ENCODE measurements at places on chromosomes 13 and 19. TPM values are rescaled to one million over a fixed set of nuclear protein-coding genes. Genes with fewer than 3 reads are reported as not detected.

GRCh38 chr13:90105849-90106496, 1241.5 kb upstream of the MIR17HG start:
- no peak for DNase-seq
- H3K36me3 ChIP-seq = no peaks in the 10 kb centered on the region
- H3K4me3 ChIP-seq = no peak overlapping the region
- H3K27me3 ChIP-seq = no peaks in the 10 kb centered on the region
- no peak overlapping the region for H3K27ac ChIP-seq

GRCh38 chr13:75485286-75486062, 3.5 kb upstream of the TBC1D4 start:
- peaks cover 9% of the 10 kb centered on the region for H3K4me1 ChIP-seq
- H3K27me3 ChIP-seq = no peaks in the 10 kb centered on the region
- DNase-seq = no peak
- no peak overlapping the region for H3K27ac ChIP-seq
- H3K36me3 ChIP-seq = no peaks in the 10 kb centered on the region
- H3K4me3 ChIP-seq = no peak overlapping the region

DNA sequence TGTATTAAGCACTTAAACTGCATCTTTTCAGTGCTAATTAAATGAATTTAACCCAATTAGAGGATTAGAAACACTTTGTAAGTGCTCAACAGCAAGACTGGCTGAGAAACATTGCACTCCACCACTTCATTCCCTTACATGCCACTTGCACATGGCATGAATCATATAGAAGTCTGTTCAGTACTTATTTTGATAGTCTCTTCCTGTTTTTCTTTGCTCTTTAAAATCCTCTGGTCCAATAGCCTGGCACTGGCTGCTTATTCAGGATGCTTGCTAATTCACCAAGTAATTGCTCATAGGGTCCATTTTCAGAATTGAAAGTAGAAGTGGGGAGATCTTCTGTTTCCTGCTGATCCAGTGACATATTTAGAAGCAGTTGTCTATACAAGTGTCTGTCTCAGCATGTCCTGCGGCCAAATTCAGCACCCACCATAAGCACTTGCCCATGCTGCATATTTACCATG, 900.1 kb downstream of the PCDH9 start:
- peaks cover 13% of the 10 kb centered on the region for H3K4me1 ChIP-seq
- H3K36me3 ChIP-seq = no peaks in the 10 kb centered on the region
- H3K27me3 ChIP-seq = no peaks in the 10 kb centered on the region
- no peak overlapping the region for H3K4me3 ChIP-seq

- no peak for DNase-seq
- no peaks in the 10 kb centered on the region for H3K27me3 ChIP-seq
- no peak overlapping the region for H3K4me3 ChIP-seq
- H3K4me1 ChIP-seq = peaks cover 52% of the 10 kb centered on the region
These were observed 5.8 kb downstream of the MISP3 start for GRCh38 chr19:14078411-14078810.

DNA sequence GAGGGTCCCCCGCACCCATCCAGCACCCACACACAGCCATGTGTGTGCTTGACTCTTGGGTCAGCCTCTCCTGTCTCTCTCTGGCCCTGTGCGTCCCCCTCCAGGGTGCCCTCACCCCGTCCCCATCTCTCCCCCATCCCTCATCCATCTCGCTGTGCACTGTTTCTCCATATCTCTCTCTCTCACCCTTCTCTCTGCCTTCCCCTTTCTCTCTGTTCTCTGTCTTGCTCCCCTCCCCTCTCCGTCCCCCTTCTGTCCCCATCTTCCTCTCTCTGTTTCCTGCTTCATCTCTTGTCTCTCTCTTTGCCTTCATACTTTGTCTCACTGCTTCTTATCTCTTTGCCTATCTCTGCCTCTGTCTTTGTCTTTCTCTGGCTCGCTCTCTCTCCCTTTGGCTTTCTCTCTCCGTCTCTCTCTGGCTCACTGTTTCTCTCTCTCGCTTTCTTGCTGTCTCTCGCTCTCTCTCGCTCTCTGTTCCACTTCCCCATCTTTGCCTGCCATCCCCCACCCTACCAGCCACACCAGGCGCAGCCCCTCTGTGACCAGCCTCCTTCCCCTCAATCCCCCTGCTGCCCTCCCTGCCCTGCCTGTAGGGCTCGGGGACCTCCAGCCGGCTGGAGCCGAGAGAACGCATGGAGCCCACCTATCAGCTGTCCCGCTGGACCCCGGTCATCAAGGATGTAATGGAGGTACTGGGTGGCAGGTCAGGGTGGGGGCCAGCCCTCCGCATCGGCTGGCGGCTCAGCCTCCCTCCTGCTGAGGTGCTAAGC, 8.9 kb downstream of the STXBP2 start:
- no peaks in the 10 kb centered on the region for H3K36me3 ChIP-seq
- H3K4me1 ChIP-seq = peaks cover 17% of the 10 kb centered on the region
- H3K27ac ChIP-seq = no peak overlapping the region
- H3K27me3 ChIP-seq = no peaks in the 10 kb centered on the region
- H3K4me3 ChIP-seq = no peak overlapping the region

GRCh38 chr13:73520566-73521289, 461.9 kb downstream of the KLF5 start:
- H3K27ac ChIP-seq = no peak overlapping the region
- H3K27me3 ChIP-seq = no peaks in the 10 kb centered on the region
- H3K4me1 ChIP-seq = no peaks in the 10 kb centered on the region
- no peak overlapping the region for H3K4me3 ChIP-seq
- H3K36me3 ChIP-seq = no peaks in the 10 kb centered on the region

GRCh38 chr13:71213252-71213821, 653.7 kb downstream of the DACH1 start:
- no peaks in the 10 kb centered on the region for H3K27me3 ChIP-seq
- H3K27ac ChIP-seq = no peak overlapping the region
- no peak for DNase-seq
- no peaks in the 10 kb centered on the region for H3K4me1 ChIP-seq

DNA sequence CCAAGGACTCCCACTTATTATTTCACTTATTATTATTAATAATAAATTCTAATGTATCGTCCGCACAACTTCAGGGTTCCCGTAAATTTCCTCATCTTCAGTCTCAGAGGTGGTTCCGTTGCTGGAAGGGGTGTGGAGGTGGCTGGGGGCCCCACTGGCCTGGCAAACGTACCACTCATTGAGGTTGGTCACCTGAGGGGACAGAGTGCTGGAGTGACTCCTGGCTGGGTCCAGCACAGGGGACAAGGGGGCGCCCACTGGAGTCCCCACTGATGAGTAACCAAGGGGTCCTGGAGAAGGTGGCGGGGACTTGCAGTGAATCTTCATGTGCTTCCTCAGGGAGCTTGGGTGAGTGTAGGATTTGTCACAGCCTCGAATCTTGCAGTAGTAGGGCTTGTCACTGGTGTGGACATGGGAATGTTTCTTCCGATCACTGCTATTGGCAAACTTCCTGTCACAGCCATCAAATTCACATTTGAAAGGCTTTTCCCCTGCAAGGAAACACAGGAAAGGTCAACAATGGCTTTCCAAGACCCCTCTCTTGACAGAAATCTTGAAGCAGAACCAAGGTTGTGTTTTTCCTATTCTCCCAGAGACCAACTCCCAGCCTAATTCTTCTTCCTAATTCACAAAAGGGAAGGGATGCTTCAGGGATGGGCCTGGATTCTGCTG, 6.1 kb downstream of the ZIC5 start:
- peaks cover 25% of the 10 kb centered on the region for H3K4me1 ChIP-seq
- no peak overlapping the region for H3K27ac ChIP-seq
- H3K4me3 ChIP-seq = no peak overlapping the region
- no peak for DNase-seq

- DNase-seq = no peak
- H3K4me3 ChIP-seq = no peak overlapping the region
- no peak overlapping the region for H3K27ac ChIP-seq
These were observed 132.5 kb upstream of the ZNF91 start for GRCh38 chr19:23527797-23528196.

- H3K27me3 ChIP-seq = no peaks in the 10 kb centered on the region
- DNase-seq = peak; percentile 31
- peaks cover 4% of the 10 kb centered on the region for H3K36me3 ChIP-seq
- H3K4me3 ChIP-seq = no peak overlapping the region
These were observed 15.2 kb upstream of the STRN4 start for GRCh38 chr19:46761418-46761831.

DNA sequence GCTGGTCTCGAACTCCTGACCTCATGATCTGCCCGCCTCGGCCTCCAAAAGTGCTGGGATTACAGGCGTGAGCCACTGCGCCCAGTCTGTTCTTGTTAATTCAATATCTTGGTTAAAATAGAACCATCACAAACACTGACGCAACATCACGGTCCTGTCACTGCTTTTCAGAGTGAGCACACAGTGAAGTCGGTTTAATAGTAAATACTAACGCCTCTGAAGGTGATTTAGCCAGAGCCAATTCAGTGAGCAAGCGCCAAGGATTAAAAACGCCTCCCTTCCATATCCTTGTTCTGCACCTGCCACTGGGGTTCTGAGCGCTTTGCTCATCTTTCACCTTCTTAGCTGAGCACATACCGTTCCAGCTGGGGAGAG, 30.3 kb downstream of the LAMP1 start:
- H3K4me1 ChIP-seq = no peaks in the 10 kb centered on the region
- peaks cover 38% of the 10 kb centered on the region for H3K36me3 ChIP-seq
- H3K27me3 ChIP-seq = no peaks in the 10 kb centered on the region
- no peak overlapping the region for H3K4me3 ChIP-seq
- DNase-seq = no peak

GRCh38 chr19:20612711-20613316, 47.2 kb upstream of the ZNF737 start:
- no peaks in the 10 kb centered on the region for H3K36me3 ChIP-seq
- H3K4me1 ChIP-seq = no peaks in the 10 kb centered on the region
- no peaks in the 10 kb centered on the region for H3K27me3 ChIP-seq
- peak overlapping the region; percentile 19 for H3K4me3 ChIP-seq

DNA sequence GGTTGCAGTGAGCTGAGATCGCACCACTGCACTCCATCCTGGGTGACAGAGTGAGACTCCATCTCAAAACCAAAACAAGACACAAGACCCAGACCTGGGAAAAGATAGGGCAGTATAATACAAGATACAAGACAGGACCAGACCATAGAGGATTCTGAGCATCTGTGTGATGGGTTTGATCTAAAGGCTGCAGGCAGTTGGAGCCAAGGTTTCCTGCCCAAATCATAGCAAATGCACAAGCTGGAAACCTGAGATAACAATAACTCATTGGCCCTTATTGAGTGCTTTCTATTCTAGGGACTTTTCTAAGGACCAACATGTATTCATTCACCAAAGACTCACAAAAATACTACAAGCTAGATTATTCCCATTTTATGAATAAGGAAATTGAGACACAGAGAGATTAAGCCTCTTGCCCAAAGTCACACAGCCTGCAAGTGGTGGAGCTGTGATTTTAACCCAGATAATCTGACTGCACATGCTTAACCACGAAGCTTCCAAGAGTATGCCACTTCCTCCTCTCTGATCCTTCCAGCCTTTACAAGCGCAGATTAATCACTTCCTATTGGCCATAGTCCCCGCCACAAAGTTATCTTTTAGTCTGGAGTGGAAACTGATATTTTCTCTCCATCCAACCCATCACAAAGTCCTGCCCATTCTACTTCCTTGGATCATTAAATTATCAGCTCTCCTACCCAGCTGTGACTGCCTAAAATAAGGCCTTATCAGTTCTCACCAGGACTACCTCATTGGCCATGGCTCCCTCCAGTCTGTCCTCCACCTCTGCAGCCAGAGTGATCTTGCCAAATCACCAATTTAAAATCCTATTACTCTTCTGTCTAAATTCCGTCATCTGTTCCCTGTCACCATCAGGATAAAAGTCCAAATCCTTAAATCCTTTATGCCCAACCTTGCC, 147.2 kb downstream of the FLT1 start:
- no peak overlapping the region for H3K4me3 ChIP-seq
- DNase-seq = no peak
- no peaks in the 10 kb centered on the region for H3K27me3 ChIP-seq
- no peak overlapping the region for H3K27ac ChIP-seq
- no peaks in the 10 kb centered on the region for H3K4me1 ChIP-seq

GRCh38 chr19:36497001-36497400, 7.6 kb upstream of the ZNF566 start:
- no peaks in the 10 kb centered on the region for H3K27me3 ChIP-seq
- no peak for DNase-seq
- no peak overlapping the region for H3K4me3 ChIP-seq
- no peaks in the 10 kb centered on the region for H3K4me1 ChIP-seq
- no peak overlapping the region for H3K27ac ChIP-seq

DNA sequence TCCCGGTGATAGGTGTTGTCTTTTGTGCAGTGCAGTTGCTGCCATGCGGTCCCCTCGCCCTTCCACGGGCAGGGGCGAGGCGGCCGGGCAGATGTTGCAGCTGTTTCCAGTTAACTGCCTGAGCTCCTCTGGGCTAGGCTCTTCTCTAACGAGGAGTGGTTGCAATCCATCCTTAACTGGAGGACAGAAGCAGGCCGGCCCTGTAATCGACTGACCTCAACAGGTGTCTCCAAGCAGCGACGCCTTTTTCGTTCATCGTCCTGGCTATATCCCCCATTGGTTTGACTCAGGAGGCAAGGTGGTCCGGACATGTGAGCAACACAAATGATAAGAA, 1.9 kb upstream of the TSC22D1 start:
- H3K27ac ChIP-seq = peak overlapping the region; percentile 98
- DNase-seq = peak; percentile 33
- no peaks in the 10 kb centered on the region for H3K36me3 ChIP-seq
- H3K4me3 ChIP-seq = peak overlapping the region; percentile 95
- no peaks in the 10 kb centered on the region for H3K27me3 ChIP-seq

DNA sequence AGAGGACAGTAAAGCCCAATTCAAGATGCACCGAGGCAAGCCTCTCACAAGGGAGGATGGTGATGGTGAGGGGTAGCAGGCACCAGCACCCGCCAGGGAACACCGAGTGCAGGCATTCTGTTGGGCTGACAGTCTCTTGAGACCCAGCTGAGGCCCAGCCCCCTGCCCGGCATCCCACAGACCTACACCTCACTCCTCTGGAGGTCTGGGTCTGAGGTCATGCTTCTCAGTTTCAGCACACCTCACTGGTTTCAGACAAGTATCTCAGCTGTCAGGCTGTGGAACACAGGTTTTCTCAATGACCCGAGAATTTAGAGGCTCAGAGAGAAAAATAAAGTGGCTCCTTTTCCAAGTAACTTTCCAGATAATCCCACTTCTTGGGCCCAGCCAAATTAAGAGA, 27.7 kb upstream of the EPHX3 start:
- DNase-seq = no peak
- H3K27me3 ChIP-seq = no peaks in the 10 kb centered on the region
- peaks cover 100% of the 10 kb centered on the region for H3K36me3 ChIP-seq
- peaks cover 19% of the 10 kb centered on the region for H3K4me1 ChIP-seq

- H3K4me1 ChIP-seq = peaks cover 92% of the 10 kb centered on the region
- no peak overlapping the region for H3K27ac ChIP-seq
- peaks cover 2% of the 10 kb centered on the region for H3K36me3 ChIP-seq
- DNase-seq = no peak
These were observed 83.7 kb downstream of the STK24 start for GRCh38 chr13:98493042-98493712.

GRCh38 chr13:20721454-20722357, 18.2 kb downstream of the IL17D start:
- no peak overlapping the region for H3K27ac ChIP-seq
- H3K36me3 ChIP-seq = no peaks in the 10 kb centered on the region
- peak; percentile 77 for DNase-seq
- peaks cover 9% of the 10 kb centered on the region for H3K4me1 ChIP-seq
- peak overlapping the region; percentile 46 for H3K4me3 ChIP-seq

Gene ZNF415
- total RNA-seq = 9.4 TPM

Gene MTUS2
- 3.5 TPM for total RNA-seq

Gene SPC24
- total RNA-seq = 11.9 TPM

Gene FPR2
- not detected for total RNA-seq

Gene CYP4F2
- total RNA-seq = not detected

Gene DLEU7
- not detected for total RNA-seq

Gene MISP3
- total RNA-seq = 13.8 TPM

Gene TSKS
- total RNA-seq = not detected

Gene HIPK4
- total RNA-seq = not detected

Gene UQCRFS1
- total RNA-seq = 34.9 TPM

Gene TGFBR3L
- total RNA-seq = not detected

Gene IGSF23
- not detected for total RNA-seq

Measured in stomach (tissue), 19 donors.